ENCODE measurements at places on chromosomes 13 and 19.

DNA sequence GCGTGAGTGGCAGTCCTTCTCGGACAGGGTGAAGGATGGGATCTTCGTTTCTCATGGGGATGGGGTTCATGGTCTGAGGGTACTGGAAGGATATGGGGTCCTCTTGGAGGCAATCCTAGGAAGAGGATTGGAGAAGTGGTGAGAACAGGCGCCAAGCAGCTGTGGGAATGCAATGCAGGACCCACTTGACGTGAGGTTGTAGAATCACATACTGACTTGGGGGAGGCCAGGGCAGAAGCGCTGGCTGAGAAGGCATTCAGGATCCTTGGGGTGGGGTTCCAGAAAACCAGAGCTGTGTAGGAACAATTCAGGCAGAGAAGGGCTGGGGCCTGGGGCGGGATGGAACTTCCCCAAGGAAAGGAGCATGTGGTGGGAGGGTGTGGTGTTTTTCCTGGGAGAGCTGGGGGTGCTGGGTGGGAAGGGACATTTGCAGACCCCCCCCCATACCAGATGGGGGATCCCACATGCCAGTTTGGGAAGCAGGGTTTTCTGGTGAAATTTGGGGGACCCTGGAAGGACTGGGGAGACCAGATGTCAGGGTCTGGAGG, 852 bp downstream of the KLK1 start:
- H3K27ac ChIP-seq = no peak overlapping the region
- H3K4me3 ChIP-seq = no peak overlapping the region
- H3K27me3 ChIP-seq = peaks cover 85% of the 10 kb centered on the region
- H3K4me1 ChIP-seq = peaks cover 19% of the 10 kb centered on the region

DNA sequence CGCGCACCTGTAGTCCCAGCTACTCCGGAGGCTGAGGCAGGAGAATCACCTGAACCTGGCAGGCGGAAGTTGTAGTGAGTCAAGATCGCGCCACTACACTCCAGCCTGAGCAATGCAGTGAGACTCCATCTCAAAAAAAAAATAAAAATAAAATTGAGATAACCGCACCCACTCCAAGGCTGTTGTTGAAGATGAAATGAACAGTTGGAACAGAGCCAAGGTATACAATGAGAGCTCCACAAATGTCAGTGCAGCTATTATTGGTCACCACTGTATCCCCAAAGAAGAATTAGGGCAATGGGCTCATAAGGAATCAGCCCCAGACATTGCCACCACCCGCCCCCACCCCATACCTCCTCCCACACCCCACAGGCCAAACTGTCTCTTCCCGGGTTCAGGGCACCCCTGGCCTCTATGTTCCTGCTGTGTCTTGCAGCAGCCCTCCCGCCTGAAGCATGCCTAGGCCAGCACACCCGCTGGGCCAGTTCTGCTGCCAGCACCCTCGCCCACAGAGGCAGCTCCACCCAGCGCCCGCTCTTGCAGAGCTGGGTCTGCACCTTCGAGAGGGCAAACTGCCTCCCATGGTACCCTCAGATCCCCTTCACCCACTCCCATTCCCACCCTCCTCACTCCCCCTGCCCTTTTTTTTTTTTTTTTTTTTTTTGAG, 3.5 kb upstream of the S1PR5 start:
- peaks cover 16% of the 10 kb centered on the region for H3K4me1 ChIP-seq
- no peak overlapping the region for H3K4me3 ChIP-seq
- no peak overlapping the region for H3K27ac ChIP-seq
- peak; percentile 30 for DNase-seq
- peaks cover 45% of the 10 kb centered on the region for H3K27me3 ChIP-seq

DNA sequence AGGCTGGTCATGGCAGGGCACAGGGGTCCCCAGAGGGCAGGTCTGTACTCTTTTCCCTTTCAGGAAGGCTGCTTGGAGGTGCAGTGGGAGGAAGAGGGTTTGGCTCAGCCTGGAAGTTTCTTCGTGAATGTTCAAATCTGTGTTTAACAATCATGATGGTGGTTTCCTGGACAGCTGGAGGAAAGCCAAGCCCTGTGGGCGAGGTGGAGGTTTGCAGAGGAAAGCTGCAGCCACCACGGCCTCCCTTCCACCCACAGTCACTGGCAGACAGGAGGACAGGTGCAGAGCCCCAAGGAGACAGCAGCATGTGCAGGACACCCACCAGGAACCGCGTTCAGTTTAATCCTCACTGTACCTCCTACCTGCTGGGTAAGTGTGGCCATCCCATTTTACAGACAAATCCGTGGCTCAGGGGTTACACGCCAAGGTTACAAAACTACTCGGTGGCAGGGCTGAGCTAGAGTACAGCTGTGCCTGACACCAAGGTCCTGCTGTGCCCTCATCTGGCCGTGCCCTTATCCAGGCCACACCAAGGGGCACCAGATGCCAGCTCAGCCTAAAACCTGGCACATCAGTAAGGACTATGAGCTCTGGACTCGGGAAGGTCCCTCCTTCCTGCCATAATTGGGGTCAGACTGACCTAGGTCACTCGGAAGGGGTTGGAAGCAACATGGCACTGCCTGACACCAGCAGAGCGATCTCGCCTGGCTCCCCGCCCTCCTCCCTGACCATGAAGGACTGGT, 34.1 kb downstream of the SUGP2 start:
- no peaks in the 10 kb centered on the region for H3K27me3 ChIP-seq
- peaks cover 11% of the 10 kb centered on the region for H3K4me1 ChIP-seq
- no peak for DNase-seq
- H3K36me3 ChIP-seq = peaks cover 29% of the 10 kb centered on the region

GRCh38 chr13:101343128-101343787, 73.0 kb downstream of the NALCN start:
- no peak for DNase-seq
- H3K27ac ChIP-seq = no peak overlapping the region
- no peaks in the 10 kb centered on the region for H3K27me3 ChIP-seq
- no peaks in the 10 kb centered on the region for H3K4me1 ChIP-seq

- no peaks in the 10 kb centered on the region for H3K27me3 ChIP-seq
- H3K27ac ChIP-seq = no peak overlapping the region
- no peak for DNase-seq
- no peaks in the 10 kb centered on the region for H3K36me3 ChIP-seq
- H3K4me1 ChIP-seq = no peaks in the 10 kb centered on the region
- H3K4me3 ChIP-seq = no peak overlapping the region
These were observed 149.5 kb downstream of the SLITRK1 start for GRCh38 chr13:83732755-83733154.

GRCh38 chr19:51676566-51677083, 16.5 kb upstream of the SPACA6 start:
- DNase-seq = no peak
- peaks cover 36% of the 10 kb centered on the region for H3K27me3 ChIP-seq
- no peak overlapping the region for H3K27ac ChIP-seq
- no peak overlapping the region for H3K4me3 ChIP-seq

GRCh38 chr19:54390942-54391577, 24.2 kb upstream of the TTYH1 start:
- H3K36me3 ChIP-seq = no peaks in the 10 kb centered on the region
- no peak overlapping the region for H3K27ac ChIP-seq
- peaks cover 34% of the 10 kb centered on the region for H3K27me3 ChIP-seq
- DNase-seq = peak; percentile 75
- peaks cover 15% of the 10 kb centered on the region for H3K4me1 ChIP-seq

DNA sequence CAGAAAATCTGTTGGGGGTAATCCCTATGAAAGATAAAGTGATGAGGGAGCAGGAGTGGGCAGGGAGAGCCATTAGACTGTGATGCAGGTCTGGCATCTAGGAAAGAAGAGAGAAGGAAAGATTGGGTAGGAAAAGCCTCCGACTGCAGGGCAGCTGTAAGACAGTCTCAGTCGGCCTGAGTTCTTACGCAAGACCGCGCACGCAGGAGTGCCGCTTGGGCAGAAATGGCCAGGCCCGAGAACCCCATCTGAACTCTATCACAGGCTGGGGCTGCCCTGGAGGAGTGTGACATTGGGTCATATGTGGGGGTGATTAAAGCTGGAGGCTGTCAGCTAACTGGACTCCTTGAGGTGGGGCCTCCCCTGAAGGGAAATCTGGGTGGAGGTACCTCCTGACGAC, 13.9 kb upstream of the FBXL3 start:
- no peaks in the 10 kb centered on the region for H3K36me3 ChIP-seq
- no peaks in the 10 kb centered on the region for H3K4me1 ChIP-seq
- no peaks in the 10 kb centered on the region for H3K27me3 ChIP-seq
- no peak overlapping the region for H3K4me3 ChIP-seq
- no peak overlapping the region for H3K27ac ChIP-seq

GRCh38 chr19:6531163-6531955, 533 bp downstream of the TNFSF9 start:
- H3K27me3 ChIP-seq = peaks cover 45% of the 10 kb centered on the region
- peaks cover 30% of the 10 kb centered on the region for H3K4me1 ChIP-seq
- DNase-seq = no peak
- peaks cover 18% of the 10 kb centered on the region for H3K36me3 ChIP-seq
- peak overlapping the region; percentile 90 for H3K4me3 ChIP-seq
- H3K27ac ChIP-seq = peak overlapping the region; percentile 0

DNA sequence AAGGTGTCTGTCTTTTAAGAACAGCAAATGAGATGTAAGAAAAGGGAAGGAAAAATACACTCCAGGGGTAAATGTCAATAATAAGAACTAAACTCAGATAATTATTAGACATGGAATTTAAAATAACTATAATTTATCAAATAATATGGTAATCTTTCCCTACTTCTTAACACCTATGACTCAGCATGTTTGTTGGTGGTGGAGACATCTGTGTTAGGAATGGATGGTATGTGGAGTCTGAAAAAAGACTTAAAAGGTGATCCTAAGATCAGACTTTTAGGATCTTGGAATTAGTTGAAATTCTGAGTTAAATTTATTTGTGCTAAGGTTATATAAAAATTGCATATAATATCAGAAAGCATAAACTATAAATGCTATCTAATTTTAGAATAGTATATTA, 915.1 kb downstream of the SLITRK5 start:
- no peak overlapping the region for H3K27ac ChIP-seq
- H3K4me3 ChIP-seq = no peak overlapping the region
- H3K4me1 ChIP-seq = no peaks in the 10 kb centered on the region
- DNase-seq = no peak
- no peaks in the 10 kb centered on the region for H3K27me3 ChIP-seq

GRCh38 chr13:46183018-46183946, 1.3 kb upstream of the LCP1 start:
- H3K4me3 ChIP-seq = no peak overlapping the region
- peaks cover 17% of the 10 kb centered on the region for H3K4me1 ChIP-seq
- DNase-seq = no peak
- H3K27ac ChIP-seq = no peak overlapping the region

DNA sequence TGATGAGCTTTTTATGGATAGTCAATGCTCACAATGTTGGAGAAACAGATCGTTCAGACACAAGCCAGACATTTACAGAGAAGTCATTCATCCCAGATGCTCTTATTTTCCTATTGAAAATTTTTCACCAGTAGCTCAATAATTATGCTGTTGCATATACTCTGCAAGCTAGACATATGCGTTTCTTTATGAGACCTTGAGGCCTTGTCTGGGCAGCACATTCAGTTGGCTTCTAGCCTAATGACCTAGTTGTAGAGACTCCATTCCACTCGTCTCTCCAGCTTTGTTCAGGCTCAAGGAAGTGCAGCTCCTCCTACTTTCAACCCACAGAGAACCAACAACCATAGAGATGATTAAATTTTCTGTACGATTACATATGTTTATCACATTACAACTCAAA, 237.7 kb downstream of the MZT1 start:
- no peaks in the 10 kb centered on the region for H3K27me3 ChIP-seq
- H3K27ac ChIP-seq = no peak overlapping the region
- no peaks in the 10 kb centered on the region for H3K4me1 ChIP-seq
- no peak overlapping the region for H3K4me3 ChIP-seq
- no peak for DNase-seq

- peaks cover 11% of the 10 kb centered on the region for H3K27me3 ChIP-seq
These were observed 7.8 kb upstream of the HIF3A start for GRCh38 chr19:46288896-46289588.

- no peak overlapping the region for H3K27ac ChIP-seq
- no peak overlapping the region for H3K4me3 ChIP-seq
- H3K36me3 ChIP-seq = no peaks in the 10 kb centered on the region
- no peak for DNase-seq
These were observed 114.2 kb upstream of the CLDN10 start for GRCh38 chr13:95438297-95438696.

DNA sequence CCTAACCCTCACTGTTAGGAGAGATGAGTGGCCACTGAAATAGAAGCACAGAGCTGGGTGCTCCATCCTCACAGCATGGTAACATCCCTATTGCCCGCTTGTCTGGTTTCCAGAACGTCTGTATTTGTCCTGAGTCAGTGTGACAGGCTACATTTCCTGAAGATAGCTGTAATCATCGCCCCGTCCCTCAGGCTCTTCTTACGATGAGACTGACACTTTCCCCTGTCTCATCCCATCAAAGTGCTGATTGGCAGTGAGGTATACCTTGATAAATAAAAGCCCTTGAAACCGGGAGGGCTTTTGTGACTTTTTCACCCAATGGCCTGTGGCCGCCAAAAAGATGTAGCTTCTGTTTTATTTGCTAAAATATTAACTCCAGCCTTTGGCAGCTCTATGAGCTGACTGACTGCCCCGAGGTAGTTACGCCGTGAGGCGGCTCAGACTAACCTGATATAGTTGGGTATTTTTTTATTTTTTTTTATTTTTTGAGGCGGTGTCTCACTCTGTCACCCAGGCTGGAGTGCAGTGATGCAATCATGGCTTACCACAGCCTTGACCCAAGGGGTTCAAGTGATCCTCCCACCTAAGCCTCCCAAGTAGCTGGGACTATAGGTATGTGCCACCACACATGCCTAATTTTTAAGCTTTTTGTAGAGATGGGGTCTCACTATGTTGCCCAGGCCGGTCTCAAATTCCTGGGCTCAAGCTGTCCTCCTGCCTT, 5.7 kb upstream of the LRRC4B start:
- H3K27me3 ChIP-seq = peaks cover 64% of the 10 kb centered on the region
- no peaks in the 10 kb centered on the region for H3K4me1 ChIP-seq

- H3K36me3 ChIP-seq = no peaks in the 10 kb centered on the region
- DNase-seq = no peak
- no peak overlapping the region for H3K4me3 ChIP-seq
- H3K4me1 ChIP-seq = peaks cover 26% of the 10 kb centered on the region
- no peak overlapping the region for H3K27ac ChIP-seq
These were observed 524.6 kb downstream of the EFNB2 start for GRCh38 chr13:106010836-106011235.

GRCh38 chr13:32105653-32106313, 74.2 kb downstream of the FRY start:
- H3K36me3 ChIP-seq = no peaks in the 10 kb centered on the region
- H3K4me3 ChIP-seq = no peak overlapping the region
- no peaks in the 10 kb centered on the region for H3K27me3 ChIP-seq
- H3K27ac ChIP-seq = no peak overlapping the region
- no peak for DNase-seq

GRCh38 chr13:78022164-78022877, 103.7 kb upstream of the EDNRB start:
- H3K4me1 ChIP-seq = no peaks in the 10 kb centered on the region
- no peak overlapping the region for H3K4me3 ChIP-seq
- H3K27me3 ChIP-seq = no peaks in the 10 kb centered on the region

- peaks cover 79% of the 10 kb centered on the region for H3K36me3 ChIP-seq
- no peak for DNase-seq
- H3K4me3 ChIP-seq = peak within 1 kb of the TSS; percentile 97
These were observed at the start of gene IGFLR1 for GRCh38 chr19:35742121-35742724. TSS of gene IGFLR1 (minus strand) at chr19:35742452. CDS start at chr19:35741180, 1,272 bp downstream.

Data from Calu3 (cell line).